ENCODE measurements at places on chromosomes 13 and 19.

GRCh38 chr13:26062853-26063444 lies 11.1 kb upstream of the SHISA2 start:
- DNase-seq = peak; percentile 23

DNA sequence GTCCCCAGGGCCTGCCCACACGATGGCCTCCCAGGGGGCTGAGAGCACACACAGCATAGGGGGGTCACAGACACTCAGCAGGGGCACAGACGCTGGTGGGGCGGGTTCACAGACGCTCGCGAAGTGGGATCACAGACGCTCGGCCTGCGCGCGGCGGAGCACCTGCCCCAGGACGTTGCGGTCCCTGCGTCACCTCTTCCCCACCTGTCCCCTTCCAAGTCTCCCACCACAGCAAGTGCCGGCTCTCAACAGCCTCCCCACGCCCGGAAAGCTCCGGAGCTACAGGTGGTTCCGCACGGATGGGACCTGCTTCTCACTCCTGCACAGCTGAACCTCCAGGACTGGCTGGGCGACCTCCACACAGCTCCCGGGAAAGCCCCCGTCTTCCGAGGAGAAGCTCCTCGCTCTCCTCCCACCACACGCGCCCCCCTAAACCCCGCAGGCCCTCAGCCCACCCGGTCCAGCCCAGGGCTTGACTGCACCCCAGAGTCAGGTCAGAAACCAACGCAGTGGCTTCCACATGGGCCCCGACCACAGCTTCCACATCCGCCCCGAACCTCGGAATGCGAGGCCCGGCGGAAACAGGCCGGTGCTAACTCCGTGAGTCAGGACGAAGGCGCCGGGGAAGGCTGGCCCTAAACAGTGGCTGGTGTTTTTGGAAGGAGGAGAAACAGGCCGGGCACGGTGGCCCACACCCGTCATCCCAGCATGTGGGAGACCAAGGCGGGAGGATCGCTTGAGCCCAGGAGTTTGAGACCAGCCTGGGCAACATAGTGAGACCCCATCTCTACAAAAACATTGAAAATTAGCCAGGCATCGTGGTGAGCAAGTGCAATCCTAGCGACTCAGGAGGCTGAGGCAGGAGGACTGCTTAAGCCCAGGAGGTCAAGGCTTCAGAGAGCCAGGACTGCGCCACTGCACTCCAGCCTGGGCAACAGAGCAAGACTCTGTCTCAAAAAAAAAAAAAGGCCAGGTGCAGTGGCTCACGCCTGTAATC lies 16.5 kb downstream of the BTBD2 start:
- no peak for DNase-seq

DNA sequence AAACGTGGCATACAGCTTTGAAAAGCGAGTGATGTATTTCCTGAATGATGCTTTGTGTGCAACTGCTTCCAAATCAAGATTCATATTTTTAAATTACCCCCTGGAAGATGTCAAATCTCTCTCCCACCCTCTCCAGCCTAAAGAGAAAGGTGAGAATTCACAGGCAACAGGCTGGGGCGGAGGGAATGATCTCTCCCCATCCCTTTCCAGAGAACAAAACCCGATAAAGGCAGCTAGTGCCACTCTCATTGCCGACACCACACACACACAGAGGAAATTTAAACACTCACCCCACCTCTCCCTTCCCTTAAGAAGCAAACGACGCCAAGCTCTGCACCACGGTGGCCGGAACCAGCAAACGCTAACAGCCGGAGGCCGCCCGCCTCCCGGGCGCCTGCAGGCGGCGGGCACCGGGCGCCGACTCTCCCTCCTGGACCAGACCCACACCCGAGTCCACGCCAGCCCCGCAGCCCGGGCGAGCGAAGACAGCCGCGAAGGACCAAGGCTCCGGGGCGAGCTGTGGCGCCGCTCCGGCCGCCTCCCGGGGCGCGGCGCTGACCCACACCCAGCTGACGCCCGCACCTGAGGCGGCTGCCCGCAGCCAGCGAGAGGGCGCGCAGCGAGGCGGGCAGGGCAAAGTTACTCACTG lies 477 bp downstream of the LNX2 start:
- DNase-seq = no peak

DNA sequence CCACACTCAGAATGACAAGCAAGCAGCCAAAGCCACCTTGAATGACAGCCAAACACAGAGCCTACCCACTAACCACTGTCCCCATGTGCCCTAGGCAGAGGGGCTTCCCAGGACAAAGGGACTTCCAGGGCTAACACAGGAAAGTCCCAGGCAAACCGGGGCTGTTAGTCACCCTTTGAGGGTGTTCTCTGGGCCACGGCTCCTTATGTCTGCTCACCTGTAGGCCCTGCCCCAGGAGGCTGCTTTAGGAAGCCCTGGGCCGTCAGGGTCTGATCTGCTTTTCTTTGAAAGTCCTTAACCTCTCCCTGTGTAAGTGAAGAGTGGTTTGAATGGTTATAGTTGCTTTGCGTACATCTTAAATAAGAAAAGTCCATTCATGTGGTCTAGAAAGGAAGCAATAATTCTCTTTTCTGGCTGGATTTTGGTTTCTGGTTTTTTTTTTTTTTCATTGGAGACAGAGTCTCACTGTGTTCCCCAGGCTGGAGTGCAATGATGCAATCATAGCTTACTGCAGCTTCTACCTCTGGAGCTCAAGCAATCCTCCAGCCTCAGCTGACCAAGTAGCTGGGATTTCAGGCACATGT lies 161.4 kb downstream of the EFNB2 start:
- no peak for DNase-seq
